Stimulated activated CD8-positive, alpha-beta memory T cell treated with anti-CD3 and anti-CD28 coated beads, Interleukin-2, amount 100 ng/mL, for 1 hour (primary cell): ENCODE measurements at places on chromosomes 7 and 10.

GRCh38 chr10:93503075-93503474 is 6.7 kb downstream of the CEP55 start:
- no peak for DNase-seq

GRCh38 chr10:45000138-45000751 is 478 bp upstream of the ZNF22 start:
- no peak for DNase-seq

GRCh38 chr7:4631380-4632179 is 50.5 kb upstream of the FOXK1 start:
- no peak for DNase-seq

- no peak for DNase-seq
Observed at GRCh38 chr7:66970310-66970709, 25.1 kb downstream of the SBDS start.

DNA sequence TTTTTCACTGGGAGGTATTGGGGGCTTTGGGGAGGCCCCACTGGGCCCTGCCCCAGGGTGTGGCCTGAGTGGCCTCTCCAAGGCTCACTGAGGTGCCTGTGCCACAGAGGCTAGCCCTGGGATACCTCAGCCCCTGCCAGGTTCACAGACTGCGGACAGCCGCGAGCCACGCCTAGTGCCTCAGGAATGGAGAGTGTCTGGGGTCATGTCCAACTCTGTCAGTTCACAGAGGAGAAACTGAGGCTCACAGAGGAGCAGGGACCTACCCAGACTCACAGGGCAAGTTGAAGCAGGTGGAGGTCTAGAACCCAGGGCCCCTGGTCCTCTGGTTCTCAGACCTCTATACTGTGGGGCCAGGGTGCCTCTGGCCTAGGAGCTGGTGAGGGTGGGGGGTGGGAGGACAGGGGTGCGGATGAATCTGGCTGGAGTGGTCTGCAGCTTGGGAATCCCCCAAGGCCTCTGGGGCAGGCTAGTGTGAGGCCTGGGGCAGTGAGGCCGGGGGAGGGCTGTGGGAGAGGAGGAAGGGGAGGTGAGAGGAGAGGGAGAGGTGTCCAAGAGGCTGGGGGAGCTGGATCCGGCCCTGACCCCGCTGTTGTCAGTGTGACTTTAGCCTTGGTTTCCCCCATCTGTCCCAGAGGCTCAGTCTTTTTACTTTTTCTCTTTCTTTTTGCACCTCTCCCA is 20.0 kb downstream of the NEURL1 start:
- no peak for DNase-seq

DNA sequence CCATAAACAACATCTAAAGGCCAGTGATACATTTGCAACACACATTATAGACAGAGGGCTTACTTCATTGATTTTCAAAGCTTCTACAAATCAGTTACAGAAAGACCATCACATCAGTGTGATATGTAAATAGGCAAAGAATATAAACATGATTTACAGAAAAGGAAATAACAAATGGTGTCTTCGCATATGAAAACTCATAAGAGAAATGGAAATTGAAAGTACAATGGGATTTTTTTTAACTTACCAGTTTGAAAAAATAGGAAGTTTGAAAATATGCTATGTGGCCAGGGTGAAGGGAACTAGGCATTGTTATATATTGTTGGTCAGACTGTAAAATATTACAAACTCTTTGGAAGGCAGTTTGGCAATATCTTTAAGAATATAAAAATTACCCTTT is 27.3 kb downstream of the SEC23IP start:
- DNase-seq: no peak

- DNase-seq: no peak
Observed at GRCh38 chr10:48612236-48612943, 7.5 kb upstream of the ARHGAP22 start.

GRCh38 chr7:116426428-116427156 is 72.9 kb upstream of the CAV2 start:
- DNase-seq: no peak

- no peak for DNase-seq
Observed at GRCh38 chr7:48118041-48118440, 29.0 kb downstream of the UPP1 start.

- DNase-seq: no peak
Observed at GRCh38 chr10:107091126-107091525, 73.4 kb downstream of the SORCS1 start.

DNA sequence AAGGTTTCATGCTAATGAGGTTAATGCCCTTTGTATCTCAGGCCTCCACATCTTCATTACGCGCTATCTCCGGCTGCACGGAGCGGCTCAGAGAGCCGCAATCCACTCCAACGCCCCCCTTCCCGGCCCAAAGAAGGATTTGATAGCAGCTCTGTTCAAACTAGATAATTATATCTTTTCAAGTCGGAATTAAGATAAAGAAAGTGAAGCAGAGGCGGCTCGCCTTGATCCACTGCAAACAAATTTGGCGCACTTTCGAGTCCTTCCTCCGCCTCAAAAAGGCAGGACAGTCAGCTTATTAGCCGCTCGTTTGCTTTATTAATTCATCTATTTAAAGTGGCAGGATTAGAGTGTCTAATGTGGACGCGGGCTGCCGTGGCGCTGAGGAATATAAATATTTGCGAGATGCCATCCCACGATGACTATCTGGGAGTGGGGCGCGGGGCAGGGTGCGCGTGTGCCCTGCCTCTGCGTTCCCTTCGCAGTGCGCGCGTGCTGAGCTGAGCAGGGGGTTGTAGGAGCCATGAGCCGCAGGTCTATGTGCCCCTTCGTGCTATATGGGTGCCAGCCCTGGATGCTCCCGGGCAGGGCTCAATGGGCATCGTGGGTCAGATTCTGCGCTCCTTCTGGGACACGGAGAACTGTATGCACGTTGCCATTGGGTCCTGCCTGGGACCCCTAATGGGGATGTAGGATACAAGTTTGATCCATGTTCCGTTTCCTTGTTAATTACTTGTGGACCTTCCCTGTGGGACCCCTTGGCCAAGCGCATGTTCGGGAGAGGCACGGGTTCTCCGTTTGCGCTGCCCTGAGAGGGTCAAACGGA is 9.0 kb downstream of the EMX2 start:
- DNase-seq: no peak

- DNase-seq: no peak
Observed at GRCh38 chr7:79377097-79377496, 76.4 kb downstream of the MAGI2 start.

- no peak for DNase-seq
Observed at GRCh38 chr7:131401194-131401593, 73.5 kb downstream of the MKLN1 start.

- no peak for DNase-seq
Observed at GRCh38 chr7:140501966-140502365, 22.7 kb upstream of the MKRN1 start.

DNA sequence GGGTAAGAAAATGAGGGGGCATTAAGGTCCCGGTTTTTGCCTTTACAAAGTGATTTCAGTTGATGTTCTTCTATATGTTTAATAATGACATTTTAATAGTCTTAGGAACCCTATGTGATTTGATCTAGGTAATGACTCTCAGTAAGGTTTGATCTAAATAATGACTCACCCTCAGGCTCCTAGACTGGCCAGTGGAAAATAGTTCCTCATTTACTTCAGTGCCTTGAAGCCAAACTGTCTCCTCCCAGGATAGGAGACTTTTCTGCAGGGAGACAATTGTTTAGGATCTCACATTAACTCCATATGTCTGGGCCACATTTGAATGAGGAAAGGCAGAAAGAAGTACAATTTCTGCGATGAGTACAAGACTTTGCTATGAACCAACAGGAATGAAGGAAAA is 1331.9 kb downstream of the XPNPEP1 start:
- DNase-seq: no peak

DNA sequence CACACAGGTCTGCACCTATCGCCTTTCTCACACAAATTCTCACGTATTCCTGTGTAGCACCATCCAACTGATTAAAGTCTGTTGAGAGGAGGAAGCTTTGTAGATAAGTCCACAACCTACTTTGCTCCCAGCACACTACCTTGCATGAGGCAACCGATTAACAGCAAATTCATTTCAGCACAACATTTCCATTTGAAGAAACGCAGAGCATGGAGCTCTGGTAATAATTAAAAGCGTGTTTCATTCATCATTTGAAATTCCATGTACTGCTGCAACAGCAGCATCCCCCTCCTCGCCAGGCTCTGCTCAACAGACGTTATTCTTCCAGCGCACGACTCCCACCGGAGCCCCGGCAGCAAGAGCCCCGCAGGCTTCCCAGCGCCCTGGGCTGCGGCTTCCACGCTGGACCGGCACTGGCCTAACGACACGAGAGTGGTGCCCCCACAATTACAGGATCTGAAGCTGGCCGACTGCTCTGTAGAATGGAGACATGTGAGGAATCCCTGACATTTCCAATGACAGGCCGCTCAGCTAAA is 118.8 kb downstream of the DIP2C start:
- no peak for DNase-seq

GRCh38 chr10:96609510-96609909 is 22.7 kb upstream of the TM9SF3 start:
- DNase-seq: no peak

DNA sequence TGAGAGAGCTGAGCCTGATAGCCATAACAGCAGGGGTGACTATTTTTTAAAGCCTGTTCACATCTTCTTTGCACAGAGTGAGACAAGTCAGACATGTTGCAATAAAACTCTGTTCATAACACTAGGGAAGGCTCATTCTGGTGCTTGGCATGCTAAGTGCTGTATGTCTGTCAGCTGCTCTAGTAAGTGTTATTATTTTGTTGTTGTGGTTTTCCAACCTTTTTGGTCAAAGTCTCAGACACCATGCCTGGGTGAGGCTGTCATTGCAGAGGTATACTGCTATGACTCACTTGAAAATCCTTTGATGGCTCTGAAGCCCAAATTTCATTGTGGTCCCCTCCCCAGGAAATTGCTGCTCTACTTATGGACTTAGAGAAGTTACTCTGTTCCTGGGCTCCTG is 129.7 kb downstream of the ADRA2A start:
- no peak for DNase-seq

- no peak for DNase-seq
Observed at GRCh38 chr10:86063341-86063740, 303.3 kb downstream of the GRID1 start.

GRCh38 chr7:127504715-127505114 is 80.7 kb downstream of the GCC1 start:
- no peak for DNase-seq

- no peak for DNase-seq
Observed at GRCh38 chr7:26070290-26070689, 81.7 kb upstream of the NFE2L3 start.

DNA sequence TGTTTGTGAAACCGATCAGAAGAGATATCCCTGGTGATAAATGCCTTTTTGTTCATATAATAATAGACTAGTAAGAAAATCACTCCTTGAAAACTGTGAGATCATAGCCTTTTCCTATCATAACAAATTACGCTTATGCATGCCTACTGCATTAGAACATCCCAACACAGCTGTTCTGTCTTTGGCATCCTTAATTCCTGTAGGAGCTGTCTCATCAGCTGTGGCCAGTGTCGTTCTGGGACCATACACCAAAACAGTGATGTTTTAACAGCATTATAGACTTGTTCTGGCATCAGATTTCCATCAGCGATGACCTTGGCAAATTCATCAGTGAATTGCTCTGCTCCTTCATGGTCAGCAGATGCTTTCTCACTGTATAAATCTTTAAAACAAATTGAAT is 423.6 kb upstream of the LRGUK start:
- no peak for DNase-seq

GRCh38 chr10:70967591-70968587 is 79.5 kb upstream of the PCBD1 start:
- no peak for DNase-seq

GRCh38 chr7:25549271-25549921 is 321.1 kb upstream of the NPVF start:
- no peak for DNase-seq

- DNase-seq: no peak
Observed at GRCh38 chr10:128908499-128908898, 558.5 kb upstream of the MGMT start.

- no peak for DNase-seq
Observed at GRCh38 chr7:43926798-43927123, 525 bp downstream of the UBE2D4 start.

GRCh38 chr7:12031186-12031585 is 179.9 kb upstream of the TMEM106B start:
- no peak for DNase-seq

DNA sequence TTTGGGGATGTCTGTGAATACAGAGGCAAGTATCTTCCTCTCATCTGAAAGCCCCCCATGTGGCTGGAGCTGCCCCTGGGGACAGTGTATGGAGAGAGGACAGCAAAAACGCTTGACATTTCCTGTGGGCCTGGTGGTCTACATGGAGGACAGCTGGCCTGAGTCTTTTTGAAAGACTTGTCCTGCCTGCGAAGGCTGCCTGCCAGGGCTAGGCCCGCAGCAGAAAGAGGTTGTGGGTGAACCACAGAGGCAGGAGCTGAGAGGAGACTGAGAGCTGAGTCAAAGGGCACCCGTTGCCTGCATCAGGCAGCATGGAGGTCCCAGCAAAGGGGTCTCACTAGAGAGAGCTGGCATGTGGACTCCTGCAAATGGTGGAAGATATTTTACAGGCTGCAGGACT is 66.4 kb downstream of the KAT6B start:
- no peak for DNase-seq

DNA sequence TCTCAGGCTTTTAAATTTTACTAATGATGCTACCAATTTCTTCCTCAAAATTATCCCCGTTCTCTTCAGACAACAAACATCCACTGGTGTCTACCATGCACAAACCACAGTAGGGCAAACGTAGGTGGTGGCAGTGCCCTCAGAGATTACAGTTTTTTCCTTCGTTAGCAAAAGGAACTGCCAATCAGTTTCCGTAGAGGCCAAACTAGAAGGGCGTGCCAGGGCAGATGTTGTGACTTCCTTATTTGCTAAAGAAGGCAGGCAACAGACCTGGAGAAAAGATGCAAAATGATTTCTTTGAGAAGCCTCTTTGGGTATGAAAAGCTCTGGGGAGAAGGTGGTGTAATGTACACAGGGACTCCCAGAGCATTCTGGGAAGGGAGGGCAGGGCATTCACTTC is 7.6 kb upstream of the FAM180A start:
- DNase-seq: no peak

GRCh38 chr10:56028298-56029132 is 332.5 kb downstream of the ZWINT start:
- DNase-seq: no peak
